Stimulated activated CD8-positive, alpha-beta memory T cell treated with anti-CD3 and anti-CD28 coated beads, Interleukin-4, amount 100 ng/mL, for 1 hour (primary cell): ENCODE measurements at places on chromosomes 4 and X.

DNA sequence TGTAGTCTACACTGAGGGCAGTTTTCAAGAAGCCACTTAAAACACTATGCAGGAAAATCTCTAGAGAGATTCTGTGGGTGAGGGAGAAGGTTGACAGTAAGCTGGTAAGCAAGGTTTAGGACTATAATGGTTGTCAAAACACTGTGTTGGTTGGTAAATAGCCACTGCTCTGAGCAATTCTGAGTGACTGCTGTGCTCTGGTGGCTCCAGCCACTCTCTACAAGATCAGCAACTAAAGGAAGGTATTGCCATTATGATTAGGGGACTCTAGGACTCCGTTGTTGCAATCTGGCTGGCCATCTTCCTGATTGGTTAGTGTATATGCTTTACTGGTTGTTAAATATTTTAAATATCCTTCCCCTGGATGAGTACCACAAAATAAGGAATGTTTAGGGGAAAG is 5.5 kb upstream of the FAM47E start:
- no peak for DNase-seq

GRCh38 chr4:53981567-53981966 is 82.8 kb downstream of the CHIC2 start:
- no peak for DNase-seq

GRCh38 chr4:3353752-3354454 is 61.1 kb downstream of the RGS12 start:
- DNase-seq: no peak

GRCh38 chrX:101385026-101385684 is 836 bp downstream of the BTK start:
- DNase-seq: no peak

DNA sequence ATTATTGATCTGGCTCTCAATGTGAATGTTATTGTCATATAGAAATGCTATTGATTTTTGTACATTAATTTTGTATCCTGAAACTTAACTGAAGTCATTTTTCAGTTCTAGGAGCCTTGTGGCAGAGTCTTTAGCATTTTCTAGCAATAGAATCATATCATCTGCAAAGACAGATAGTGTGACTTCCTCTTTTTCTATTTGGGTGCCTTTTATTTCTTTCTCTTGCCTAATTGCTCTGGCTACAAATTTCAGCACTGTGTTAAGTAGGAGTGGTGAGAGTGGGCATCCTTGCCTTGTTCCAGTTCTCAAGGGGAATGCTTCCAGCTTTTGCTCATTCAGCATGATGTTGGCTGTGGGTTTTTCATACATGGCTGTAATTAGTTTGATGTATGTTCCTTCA is 102.7 kb downstream of the SH3BGRL start:
- no peak for DNase-seq

DNA sequence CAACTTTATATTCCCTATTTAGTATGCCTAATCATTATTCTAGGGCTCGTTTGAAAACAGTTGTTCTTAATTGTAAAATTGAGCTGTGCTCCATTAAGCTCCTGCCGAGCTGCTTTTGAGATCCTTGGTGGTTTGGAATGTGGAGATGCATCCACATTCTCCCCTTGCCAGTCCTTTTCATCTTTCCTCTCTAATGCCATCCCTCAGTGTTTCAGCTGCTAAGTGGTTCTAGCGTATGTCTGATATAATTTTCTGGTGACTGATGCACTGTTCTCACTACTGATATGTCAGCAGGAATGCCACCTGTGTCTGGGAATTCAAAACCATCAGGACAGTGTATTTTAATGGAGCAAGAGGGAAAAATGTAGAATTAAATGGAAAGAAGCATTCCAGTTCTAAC is 1085.0 kb downstream of the CCSER1 start:
- no peak for DNase-seq

DNA sequence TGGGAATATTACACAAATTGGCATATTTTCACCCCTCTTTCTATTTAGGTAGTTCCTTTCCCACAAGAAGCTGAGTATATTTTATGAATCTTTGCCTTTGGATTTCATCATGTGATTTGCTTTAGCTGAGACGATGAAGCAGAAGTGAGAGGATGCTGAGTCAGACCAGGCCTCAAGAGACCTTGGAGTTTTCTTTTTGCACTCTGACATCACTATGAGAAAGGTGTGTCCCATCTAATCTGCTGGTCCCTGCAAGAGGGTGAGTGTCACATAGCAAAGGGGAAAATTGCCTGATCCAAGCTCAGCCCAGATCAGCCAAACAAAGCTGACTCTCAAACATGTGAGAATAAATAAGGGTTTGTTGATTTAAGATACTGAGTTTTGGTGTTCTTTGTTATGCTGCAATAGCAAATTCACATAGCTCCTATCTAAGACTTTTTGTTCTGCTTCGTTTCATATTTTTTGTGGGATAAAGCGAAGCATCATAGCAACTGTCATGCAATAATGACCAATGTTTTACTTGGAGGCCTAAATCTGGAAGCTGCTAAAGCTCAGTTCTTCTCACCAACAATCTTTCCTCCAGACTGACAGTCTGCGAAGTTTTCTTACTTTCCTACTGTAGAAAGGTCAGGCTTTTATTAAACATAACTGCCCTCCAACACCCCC is 176.9 kb downstream of the PDHA2 start:
- DNase-seq: no peak

- DNase-seq: no peak
These were observed 180.5 kb upstream of the RBPJ start for GRCh38 chr4:26140150-26140898.

GRCh38 chr4:146134761-146135445 is 40.6 kb upstream of the LSM6 start:
- no peak for DNase-seq

DNA sequence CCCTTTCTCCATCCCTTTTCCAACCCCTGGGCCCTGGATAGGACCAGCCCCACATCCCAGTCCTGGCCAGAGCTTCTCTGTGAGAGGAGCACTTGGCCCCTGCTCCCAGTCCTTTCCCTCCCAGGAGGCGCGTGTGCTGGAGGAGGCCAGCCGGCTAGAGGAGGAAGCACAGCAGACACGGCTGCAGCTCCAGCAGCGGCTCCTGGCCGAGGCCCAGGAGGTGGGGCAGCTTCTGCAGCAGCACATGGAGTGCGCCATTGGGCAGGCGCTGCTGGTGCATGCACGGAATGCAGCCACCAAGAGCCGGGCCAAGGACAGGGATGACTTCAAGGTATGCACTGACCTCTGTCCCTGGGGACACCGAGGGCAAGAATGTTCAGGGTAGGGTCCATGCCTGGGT is 87.5 kb downstream of the EVC start:
- DNase-seq: no peak
